Stimulated activated CD4-positive, alpha-beta T cell treated with anti-CD3 and anti-CD28 coated beads, Interleukin-15, amount 100 ng/mL, for 24 hours (primary cell): ENCODE measurements at places on chromosomes 3 and 15.

DNA sequence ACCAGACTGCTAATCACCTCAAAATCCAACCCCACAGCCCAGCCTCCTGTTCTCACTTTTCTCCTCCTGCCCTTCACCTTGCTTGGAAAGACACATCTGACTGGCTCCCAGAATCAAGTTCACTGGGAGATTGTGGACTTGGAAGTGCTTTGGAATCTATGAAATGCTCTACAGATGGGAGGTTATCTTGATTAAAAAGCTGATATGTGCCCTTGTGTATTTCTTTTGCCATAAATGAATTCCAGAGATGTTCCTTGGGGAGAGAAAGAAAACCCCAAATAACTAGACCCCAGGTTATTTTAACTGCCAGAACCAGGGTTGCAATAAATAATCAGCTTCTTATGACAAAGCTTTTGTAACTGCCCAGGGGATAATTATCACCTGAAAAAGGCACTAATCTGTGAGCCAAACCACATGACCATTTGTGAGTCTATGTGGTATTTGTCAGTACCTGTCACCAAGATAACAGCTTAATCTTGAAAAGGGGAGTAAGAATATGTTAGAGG is 21.7 kb upstream of the ARHGEF3 start:
- DNase-seq: no peak

- no peak for DNase-seq
These were observed 80.8 kb downstream of the RARB start for GRCh38 chr3:25508901-25509300.

- no peak for DNase-seq
These were observed 116.0 kb upstream of the LRRN1 start for GRCh38 chr3:3683261-3683660.

- DNase-seq: no peak
These were observed 56.4 kb upstream of the ACTC1 start for GRCh38 chr15:34851751-34852150.

- no peak for DNase-seq
These were observed 49.3 kb downstream of the UACA start for GRCh38 chr15:70714015-70714414.

DNA sequence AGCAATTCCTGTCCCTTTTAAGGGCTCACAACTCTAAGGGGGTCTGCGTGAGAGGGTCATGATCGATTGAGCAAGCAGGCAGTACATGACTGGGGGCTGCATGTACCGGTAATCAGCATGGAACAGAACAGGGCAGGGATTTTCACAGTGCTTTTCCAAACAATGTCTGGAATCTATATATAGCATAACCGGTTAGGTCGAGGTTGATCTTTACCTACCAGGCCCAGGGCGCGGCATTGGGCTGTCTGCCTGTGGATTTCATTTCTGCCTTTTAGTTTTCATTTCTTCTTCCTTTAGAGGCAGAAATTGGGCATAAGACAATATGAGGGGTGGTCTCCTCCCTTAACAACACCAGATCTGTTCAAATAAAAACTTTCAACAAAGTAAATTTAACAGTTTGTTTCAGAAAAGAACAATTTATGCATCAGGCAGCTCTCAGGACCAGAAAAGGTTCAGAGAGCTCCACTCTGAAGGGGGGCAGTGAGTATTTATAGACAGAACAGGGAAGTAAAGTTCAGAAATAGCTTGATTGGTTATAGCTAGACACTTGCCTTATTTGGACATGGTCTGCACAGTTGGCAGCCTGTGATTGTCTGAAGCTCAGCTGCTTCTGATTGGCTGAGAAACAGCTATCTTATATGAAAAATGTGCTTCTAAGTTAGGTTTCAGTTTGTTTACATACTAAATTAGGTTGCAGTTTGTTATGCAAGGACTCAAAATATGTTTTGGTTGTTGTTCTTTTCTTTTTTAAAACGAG is 17.2 kb upstream of the B4GALT4 start:
- DNase-seq: no peak

DNA sequence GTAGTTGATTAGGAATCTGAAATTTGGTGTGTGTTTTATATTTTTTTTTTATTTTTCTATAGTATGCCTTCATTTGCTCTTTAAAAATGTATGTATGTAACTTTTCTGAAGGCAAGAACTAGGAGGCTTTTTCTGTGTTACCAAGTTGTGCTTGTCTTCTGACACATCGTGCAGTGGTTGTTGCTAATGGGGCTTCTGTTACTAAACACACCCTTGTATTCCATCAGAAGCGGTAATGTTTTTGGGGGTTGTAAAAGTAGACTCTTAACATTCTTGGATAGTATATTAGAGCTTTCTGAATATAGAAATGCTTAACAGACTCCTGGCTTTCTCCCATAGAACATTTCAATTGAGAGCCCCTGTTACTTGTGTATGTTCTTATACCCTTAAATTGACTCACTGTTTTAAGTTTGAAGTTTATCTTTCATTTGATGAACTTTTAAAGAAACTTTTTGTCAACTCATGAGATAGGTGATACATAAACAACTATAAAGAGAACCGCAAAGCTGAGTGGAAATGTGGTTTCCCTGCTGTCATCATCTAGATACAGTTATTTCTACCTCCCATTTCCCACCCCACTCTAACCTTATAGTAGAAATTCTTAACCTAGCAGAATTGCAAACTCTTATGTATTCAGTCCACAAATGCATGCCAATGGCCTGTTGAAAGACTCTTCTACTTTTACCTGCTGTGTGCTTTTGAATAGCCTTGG is 2.5 kb downstream of the TIPARP start:
- peak; percentile 32 for DNase-seq
